ENCODE measurements at places on chromosomes 12 and 14.

DNA sequence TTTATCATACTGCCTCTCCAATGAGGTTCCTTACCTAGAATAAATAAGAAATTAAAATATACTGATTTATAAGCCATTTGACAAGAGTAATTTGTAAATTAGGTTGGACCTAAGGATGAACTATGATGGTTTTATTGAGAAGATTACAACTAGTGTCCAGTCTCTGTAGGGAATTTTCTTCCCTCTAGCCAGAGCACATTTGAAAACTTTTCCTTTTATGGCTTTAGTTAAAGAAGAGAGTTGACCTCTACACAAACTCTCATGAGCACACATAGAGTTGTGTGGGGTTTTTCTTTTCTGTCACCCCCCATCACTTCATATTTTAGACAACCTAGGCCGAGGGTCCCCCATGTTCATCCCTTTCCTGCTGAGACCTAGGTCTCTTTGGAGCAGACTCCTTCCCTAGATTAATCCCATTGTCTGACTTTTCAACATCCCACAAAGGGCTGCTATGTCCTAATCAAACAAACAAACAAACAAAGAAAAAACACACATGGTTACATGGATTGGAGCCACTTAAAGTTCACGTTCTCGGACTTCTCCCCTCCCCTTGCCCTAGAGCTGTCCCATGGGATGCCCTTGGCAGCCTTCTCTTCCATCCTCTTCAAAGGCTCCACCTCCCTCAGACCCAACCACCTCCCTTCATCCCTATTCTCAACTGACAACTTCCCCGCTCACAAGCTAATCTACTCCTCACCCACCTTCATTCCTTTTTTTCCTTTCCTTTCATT lies 40.7 kb downstream of the GPR135 start:
- DNase-seq, result no peak

GRCh38 chr12:49821373-49822287 lies 6.6 kb downstream of the NCKAP5L start:
- DNase-seq, result no peak

- no peak for DNase-seq
Measured at GRCh38 chr14:23074906-23075305, 17.6 kb upstream of the CDH24 start.

GRCh38 chr12:54356951-54357356 lies 7.3 kb downstream of the GPR84 start:
- DNase-seq, result no peak

- DNase-seq, result no peak
Measured at GRCh38 chr12:53810950-53811349, 59.2 kb upstream of the CISTR start.

GRCh38 chr12:43580601-43581000 lies 28.6 kb upstream of the ADAMTS20 start:
- no peak for DNase-seq

GRCh38 chr14:20969336-20969735 lies 14.0 kb downstream of the RNASE2 start:
- no peak for DNase-seq

GRCh38 chr12:70919597-70920035 lies 922 bp downstream of the PTPRR start:
- no peak for DNase-seq

- no peak for DNase-seq
Measured at GRCh38 chr12:55955800-55956508, 9.9 kb downstream of the PMEL start.

DNA sequence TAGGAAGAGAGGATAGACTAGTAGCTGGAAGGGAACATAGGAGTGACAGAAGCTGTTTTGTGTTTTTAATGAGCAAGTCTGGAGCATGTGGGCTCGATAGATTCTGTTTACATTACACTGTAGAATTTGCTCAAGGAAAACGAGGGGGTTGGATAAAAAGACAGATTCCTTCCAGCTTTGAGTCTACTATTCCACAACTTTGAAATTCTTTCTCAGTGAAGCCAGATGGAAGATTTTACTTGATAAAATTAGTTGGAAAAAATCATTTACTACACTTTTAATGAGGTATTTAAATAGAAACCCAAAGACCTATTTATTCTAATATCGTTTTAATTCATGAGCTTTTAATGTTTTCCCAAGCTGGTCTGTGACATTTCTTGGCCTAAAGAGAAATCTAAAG lies 19.5 kb upstream of the EPS8 start:
- no peak for DNase-seq

- DNase-seq, result no peak
Measured at GRCh38 chr14:93880021-93880820, 46.9 kb upstream of the FAM181A start.

DNA sequence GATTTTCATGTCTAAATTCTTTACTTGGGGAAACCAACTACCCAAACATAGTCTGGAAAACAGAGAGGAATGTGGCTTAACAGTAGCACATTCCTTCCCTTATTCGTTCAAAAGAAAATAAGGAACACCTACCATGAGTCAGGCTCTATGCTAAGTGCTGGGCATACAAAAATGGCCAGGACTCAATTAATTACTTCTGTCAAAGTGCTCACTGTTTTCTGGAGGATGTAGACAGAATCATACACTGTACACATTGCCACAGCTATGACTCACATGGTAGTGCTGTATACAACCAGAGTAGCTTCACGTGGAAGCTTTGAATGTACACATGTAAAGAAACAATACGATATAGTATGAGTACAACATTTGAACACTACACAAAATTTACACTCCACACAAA lies 50.1 kb downstream of the SLC25A21 start:
- no peak for DNase-seq

DNA sequence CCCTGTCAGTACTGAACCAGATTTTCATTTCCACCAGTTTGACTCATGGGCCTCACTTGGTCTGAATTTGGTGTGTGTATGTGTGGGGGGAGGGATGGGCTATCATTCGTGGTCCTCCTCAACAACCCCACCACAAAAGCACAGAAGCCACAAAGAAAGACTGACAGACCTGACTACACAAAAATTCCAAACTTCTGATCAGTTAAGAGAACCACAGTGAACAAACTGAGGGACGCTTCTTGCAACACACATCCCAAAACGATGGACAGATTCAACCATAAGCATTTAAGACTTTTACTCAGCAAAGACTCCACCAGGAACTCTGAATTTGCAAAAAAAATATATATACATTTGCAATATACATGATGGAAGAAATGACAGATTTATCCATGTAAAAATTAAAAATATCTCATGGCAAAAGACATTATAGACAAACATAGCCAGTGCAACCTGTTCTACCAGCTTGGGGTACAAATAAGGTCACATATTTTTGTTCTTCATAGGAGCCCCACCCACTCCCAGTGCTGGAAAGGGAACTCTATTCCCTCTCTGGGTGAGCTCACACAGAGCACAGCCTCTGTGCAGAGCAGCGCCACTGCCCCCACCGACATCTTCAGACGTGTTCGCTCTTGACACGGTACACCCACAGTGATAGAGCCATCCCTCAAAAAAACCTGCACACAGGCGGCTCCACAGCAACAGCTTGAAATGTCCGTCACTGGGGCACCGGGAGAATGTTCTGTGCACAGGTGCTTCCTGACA lies 49.7 kb downstream of the JAG2 start:
- no peak for DNase-seq

- no peak for DNase-seq
Measured at GRCh38 chr14:77314539-77315457, 5.9 kb downstream of the POMT2 start.

DNA sequence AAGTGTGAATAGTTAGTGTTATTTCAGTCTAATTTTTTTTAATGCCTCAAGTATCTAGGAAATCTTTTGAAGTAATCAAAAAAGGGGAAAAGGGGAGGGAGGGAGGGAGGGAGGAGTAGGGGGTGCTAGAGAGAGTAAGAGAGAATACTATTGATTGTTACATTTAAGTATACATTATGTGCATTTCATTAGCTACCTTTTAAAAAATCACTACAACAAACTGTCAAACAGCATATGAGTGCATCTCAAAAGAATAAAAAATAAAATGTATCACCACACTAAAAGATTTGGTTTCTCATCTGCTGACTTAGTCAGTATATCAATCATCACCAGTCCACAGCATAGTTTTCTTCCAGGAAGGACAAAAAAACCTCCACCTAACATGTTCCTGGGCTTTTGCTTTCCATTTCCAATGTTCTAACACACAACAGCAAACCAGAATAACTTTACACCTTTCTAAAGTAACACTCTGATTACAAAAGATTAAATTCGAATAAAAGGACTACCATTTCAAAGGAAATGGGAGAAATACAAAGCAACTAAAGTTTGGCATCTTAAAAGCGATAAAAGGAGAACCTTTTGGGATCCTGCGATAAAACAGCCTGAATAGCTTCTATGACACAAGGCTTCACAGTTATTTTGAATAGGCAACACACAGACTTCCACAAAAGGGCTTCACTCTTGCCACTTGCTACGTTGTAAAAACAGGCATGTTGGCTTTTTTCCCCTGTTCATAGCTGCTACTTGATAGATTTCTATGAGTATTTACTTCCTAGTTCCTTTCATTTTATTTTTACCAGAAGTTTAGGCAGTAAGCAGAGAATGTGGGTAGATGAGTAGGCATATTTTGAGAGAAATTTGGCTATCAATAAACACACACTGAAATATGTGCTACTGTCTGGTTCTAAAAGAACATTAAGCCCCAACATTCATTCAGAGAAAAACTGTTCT lies 160.9 kb downstream of the EPS8 start:
- DNase-seq, result no peak

- DNase-seq, result no peak
Measured at GRCh38 chr12:108980831-108981618, 39.8 kb downstream of the SVOP start.

DNA sequence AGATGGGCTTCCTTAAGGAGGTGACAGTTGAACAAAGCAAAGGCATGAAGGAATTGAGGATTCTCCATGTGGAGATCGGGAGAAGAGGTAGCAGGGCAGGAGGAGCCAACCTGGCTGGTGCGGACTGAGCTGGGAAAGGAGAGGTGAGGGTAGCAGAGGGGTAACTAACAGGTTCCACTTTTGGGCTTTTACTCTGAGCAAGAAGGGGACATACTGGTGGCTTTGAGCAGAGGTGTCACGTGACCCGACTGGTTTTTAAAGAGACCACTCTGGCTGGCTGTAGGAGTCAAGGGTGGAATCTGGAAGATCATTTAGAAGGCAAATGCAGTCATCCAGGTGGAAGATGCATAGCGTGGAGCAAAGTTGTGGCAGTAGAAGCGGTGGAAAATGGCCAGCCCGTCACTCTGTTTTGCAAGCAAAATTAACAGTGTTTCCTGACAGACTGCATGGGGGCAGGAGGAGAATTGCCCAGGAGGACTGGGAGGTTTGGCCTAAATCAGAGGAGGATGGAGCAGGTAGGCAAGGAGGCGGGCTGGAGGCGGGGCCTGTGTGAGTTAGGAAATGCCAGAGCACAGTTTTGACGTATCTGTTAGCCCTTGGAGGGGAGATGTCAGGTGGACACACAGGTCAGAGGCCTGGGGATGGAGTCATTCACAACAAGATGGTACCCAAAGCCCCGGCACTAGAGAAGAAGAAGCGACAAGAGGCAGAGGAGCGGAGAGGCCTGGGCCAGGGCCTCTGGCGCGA lies 156.3 kb upstream of the FKBP4 start:
- DNase-seq, result no peak

DNA sequence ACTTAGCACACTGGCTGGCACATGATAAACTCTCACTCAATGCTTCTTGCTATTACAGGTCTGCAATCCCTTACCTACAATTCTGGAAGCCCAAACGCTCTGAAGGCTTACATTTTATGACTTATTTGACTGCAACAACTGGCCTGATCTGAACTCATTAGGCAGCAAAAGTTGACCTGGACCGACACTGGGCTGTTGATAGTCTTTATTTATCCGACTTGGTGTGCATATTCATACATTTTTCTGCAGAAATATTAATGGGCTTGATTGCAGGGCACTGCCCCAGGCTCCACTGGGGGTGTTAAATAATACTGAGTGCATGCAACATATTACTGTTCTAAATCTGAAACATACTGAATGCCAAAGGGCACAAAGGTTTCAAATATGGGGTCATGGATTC lies 1076.7 kb downstream of the BCL11B start:
- DNase-seq, result no peak

DNA sequence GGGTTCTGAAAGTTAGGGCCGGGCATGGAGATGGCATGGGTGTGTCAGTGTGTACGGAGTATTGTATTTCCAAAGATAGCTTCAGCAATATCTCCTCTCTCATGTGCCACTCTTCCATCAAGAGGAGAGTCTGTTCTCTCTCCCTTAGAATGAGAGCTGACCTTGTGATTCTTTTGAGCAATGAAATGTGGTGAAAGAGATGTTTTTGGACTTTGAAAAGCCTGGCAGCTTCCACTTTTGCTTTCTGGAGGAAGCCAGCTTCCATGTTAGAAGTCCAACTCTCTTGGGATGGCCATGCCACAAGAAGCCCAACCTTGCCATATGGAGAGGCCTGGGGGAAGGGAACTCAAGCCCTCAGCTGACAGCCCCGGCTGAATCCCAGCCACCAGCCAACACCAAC lies 72.4 kb upstream of the GZMB start:
- no peak for DNase-seq

DNA sequence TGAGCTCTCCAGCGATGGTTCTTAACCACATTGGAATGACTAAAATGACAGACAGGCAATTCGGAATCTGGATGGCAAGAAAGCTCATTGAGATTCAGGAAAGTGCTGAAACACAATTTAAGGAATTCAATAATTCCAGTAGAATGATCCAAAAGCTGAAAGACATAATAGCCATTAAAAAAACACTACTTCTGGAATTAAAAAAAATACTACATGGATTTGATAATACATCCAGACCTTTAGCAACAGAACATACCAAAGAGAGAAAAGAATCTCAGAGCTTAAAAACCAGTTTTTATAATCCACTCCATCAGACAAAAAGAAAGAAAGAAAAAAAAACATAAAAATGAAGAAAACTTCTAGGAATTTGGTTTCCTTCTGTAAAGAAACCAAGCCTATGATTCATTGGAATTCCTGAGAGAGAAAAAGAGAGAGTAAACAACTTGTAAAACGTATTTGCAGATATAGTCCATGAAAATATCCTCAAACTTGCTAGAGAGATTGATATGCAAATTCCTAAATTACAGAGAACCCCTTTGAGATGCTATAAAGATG lies 52.8 kb downstream of the SLCO1B1 start:
- no peak for DNase-seq

GRCh38 chr14:22221508-22221907 lies 367.5 kb downstream of the DAD1 start:
- DNase-seq, result no peak

- no peak for DNase-seq
Measured at GRCh38 chr12:26297396-26298070, 102.2 kb downstream of the SSPN start.

DNA sequence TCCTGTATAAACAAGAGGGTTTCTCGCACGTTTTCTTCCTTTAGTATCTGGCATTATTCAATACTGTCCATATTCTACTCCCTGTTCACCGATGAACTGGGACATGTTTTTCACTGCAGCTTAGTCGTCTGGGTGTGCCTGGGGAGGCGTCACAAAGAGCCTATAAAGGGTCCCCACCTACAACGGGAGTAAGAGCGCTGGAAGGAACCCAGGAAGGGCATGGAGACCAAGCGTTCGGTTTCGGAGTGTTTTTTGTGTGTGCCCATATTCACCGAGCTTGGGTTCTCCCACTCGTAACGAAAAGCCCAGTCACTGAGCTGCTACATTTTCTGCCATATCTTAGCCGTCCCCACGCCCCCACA lies 592 bp upstream of the USP15 start:
- DNase-seq, result no peak

GRCh38 chr12:1993871-1994371 lies 10.3 kb downstream of the DCP1B start:
- no peak for DNase-seq
